ENCODE measurements at places on chromosomes 5 and 9. TPM values are rescaled to one million over a fixed set of nuclear protein-coding genes. Genes with fewer than 3 reads are reported as not detected.

- no peak for DNase-seq
Observed at GRCh38 chr5:178331491-178331996, 98.9 kb upstream of the PHYKPL start.

DNA sequence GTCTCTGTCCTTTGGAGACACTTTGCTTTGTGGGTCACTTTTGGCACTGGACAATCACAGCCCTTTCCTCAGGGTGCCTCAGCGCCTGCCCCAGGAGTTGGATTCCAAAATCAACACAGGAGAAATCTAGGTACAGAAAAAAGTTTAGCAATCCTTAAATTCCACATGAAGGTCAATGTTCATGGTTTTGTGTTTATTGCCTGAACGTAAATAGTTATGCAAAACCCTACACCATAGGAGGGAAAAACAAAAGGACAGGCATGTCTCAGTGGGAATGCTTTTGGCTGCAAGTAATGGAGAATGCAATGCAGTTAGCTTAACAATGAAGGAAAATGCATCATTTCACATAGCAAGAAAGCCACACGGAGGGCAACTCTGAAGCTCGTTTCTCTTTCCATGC is 6.5 kb upstream of the HMCN2 start:
- DNase-seq: no peak

GRCh38 chr9:131885144-131885609 is 145.3 kb upstream of the RAPGEF1 start:
- DNase-seq: no peak

GRCh38 chr5:150574818-150575547 is 65.5 kb upstream of the SYNPO start:
- DNase-seq: no peak

DNA sequence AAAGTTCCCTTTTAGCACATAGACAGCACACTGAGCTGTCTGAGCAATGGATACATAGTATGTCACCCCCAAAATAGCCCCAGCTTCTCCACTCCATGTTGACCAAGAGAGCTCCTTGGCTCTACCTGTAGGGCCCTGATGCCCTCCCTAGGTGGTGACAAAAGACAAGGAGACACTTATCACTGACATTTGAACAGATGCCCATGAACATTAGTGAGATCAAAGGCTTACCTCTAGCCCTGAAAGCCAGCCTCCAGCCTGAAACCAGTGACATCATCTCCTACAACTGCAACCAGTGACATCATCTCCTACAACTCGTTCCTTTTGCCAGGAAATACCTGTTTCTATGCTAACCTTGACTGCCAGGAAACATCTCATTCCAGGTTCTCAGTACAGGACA is 122.7 kb downstream of the FSTL4 start:
- no peak for DNase-seq

- no peak for DNase-seq
Observed at GRCh38 chr9:124613849-124614248, 106.7 kb upstream of the NR5A1 start.

DNA sequence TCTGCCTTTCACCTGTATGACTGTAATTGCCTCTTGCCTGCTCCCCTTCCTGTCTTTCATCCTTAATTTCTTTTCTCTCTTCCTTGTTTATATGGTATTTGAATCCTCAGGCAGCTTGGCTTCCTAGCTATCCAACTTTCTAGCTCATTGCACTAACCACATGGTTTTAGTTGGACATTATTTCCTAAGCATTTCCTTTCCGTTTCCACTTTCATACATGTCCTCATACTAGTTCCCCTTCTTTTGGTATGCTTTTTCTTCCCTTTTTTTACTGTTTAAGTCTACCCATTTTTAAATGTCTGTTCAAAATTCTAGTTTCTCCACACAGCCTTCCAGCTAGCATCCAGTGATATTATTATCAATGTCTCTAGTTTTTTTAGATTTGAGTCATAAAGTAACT is 6.6 kb downstream of the CWC27 start:
- DNase-seq: no peak

DNA sequence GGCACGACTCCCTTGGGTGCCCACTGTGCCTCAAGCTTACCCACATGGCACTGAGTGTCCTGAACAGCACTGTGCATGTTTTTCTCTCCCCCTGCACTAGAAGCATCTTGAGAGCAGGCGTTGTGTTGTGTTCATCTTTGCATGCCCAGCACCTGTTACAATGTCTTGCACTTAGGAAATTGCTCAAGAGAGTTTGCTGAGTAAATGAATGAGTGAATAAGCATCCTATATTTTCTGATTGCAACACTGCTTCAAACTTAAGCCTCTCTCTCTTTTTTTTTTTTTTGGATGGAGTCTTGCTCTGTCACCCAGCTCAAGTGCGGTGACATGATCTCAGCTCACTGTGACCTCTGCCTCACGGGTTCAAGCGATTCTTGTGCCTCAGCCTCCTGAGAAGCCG is 94.5 kb downstream of the LMNB1 start:
- no peak for DNase-seq

GRCh38 chr9:86175743-86176456 is 76.5 kb upstream of the GOLM1 start:
- DNase-seq: no peak

- peak; percentile 44 for DNase-seq
Observed at GRCh38 chr5:133610489-133611356, 1.6 kb downstream of the FSTL4 start.

- no peak for DNase-seq
Observed at GRCh38 chr5:6604946-6605345, 27.9 kb downstream of the NSUN2 start.

DNA sequence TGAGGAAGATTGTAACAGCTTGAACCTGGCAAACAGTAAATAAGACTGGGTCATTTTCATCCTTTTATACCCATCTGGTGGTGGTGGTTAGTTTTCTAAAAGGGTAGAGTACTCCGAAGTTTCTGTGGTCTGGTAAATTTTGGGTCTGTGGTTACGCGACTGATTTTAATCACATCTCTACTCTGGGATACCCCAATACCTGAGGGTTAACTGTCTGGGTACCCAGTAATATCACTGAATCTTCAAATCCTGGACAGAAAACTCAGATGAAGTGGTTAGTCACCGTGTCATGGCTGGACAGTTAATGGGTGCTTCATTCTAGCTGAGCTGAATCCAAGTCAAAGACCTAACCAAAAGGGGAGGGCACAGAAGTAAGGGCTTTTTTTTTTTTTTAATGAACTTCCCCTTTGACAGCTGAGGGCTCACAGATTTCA is 474.2 kb downstream of the GADD45G start:
- no peak for DNase-seq

DNA sequence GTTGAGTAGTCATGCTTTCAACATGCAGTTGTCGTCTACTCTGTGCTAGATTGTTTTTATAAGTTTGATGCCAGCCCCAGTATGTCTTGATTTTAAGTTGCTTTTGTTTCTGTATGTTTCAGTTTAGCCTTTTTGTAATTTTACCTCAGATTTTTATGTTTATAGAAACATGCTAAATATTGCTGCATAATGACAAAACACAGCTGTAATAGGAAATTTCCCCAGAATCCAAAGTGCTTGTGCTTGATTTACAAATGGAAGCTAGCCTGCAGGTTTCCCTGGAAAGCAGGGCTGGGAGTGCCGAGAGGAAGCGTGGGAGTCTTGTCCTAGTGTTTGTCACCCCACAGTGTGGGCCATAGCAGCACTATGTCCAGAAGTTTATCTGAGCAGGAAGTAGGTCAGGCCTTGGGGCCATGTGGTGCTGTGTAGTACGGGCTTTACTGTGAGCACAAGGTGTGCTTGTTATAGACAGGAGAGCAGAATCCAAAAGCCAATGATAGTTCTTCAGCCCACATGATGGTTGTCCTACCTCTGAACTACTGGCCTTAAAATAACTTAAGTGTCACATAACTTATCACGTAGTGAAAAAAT is 100.0 kb upstream of the NREP start:
- DNase-seq: no peak

DNA sequence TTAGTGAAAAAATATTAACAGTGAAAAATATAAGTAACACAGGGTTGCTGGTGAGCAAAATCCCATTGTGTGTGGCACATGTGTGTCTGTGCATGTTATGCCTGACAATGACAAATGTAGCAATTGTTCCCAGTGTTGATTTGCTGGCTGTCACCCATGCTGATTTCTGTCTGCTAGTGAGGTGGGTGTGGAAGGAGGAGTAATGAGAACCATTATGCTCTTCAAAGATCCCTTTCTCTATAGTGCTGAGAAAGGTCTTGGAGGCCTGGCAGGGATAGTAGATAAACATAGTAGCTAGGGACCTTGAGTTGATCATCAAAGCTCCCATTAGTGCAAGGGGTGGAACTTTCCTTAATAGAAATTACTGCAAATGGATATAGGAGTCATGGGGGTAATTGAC is 152.5 kb upstream of the CLINT1 start:
- DNase-seq: no peak

DNA sequence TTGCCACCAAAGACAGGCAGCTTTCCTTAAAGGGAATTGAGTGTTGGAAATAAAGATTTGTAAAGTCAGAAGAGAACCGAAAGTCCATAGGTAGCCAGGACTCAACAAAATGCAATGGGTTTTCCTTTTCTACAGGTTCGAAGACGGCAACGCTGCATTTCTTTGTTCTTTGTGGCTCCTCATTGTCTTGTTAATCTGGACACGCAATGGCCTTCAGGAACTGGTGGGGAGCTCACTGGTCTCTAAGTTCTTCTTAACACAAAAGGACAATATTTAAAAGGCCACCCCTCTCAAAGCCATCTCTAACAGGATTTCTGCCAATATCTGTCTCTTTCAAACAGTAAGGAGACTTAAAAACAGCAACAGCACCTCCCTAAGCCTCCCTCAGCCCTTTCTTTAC is 170.6 kb downstream of the RMI1 start:
- no peak for DNase-seq

GRCh38 chr5:89246252-89246651 is 363.3 kb upstream of the MEF2C start:
- no peak for DNase-seq

DNA sequence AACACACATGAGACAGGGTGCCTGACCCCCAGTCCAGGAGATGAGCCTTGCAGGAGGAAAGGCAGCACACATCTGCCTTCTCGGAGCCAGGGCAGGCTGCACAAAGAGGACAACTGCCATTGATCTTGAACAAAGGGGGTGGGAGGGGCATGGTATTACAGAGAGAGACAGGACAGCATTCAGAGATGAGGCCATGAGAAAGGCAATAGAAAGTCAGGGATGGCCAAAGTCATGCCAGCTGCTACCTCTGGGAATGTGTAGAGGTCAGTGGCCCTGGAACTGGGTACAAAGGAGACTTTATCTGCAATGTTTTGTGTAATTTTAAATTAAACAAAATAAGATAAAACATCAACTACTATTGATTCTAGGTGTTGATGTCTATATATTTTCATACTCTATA is 43.2 kb downstream of the WDR36 start:
- no peak for DNase-seq

IFNA21 gene
- polyA plus RNA-seq: not detected

PIP5K1B gene
- polyA plus RNA-seq: 7.6 TPM

CATSPER3 gene
- 0.58 TPM for polyA plus RNA-seq

SLC4A9 gene
- polyA plus RNA-seq: 17.6 TPM

FOXI1 gene
- polyA plus RNA-seq: 7.9 TPM

C9orf152 gene
- 0.28 TPM for polyA plus RNA-seq

SHOC1 gene
- polyA plus RNA-seq: 1.5 TPM

ZNF366 gene
- polyA plus RNA-seq: 3.6 TPM

FOCAD gene
- polyA plus RNA-seq: 37.8 TPM

All from right renal pelvis (tissue), 4 donors.